GM23248 (cell line): ENCODE measurements at places on chromosomes 4 and X. TPM values are rescaled to one million over a fixed set of nuclear protein-coding genes. Genes with fewer than 3 reads are reported as not detected.

The PRRG3 gene
- total RNA-seq = not detected in 2 replicates

The OR13H1 gene
- total RNA-seq = not detected in 2 replicates

The ODAPH gene
- not detected in 2 replicates for total RNA-seq

The ARAP2 gene
- not detected in 2 replicates for total RNA-seq

The PRDM8 gene
- total RNA-seq = 4.4 and 7.0 TPM in 2 replicates

The RTL5 gene
- total RNA-seq = 1.0 and 1.8 TPM in 2 replicates
